ENCODE measurements at places on chromosomes 12 and 14.

GRCh38 chr12:119859241-119859640, 17.9 kb downstream of the CIT start:
- DNase-seq = no peak

DNA sequence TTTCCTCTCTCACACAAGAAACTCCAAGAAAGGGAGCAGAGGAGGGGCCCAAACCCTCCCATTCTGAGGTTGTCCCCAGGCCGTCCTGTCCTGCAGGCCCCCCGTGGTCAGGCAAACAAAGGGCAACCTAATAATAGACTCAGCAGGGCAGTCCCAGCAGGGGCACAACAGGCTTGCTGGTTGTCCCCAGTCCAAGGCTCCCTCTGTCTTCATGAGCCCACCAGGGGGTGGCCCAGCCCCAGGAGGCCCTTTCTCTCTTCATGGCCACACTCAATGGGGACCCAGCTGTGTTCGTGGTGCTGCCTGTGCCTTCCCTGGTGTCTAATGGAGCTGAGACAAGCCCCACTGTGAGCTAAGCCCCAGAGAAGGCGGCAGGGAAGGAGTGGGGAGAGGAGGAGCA, 359.9 kb downstream of the ADGRD1 start:
- DNase-seq = no peak

- DNase-seq = no peak
Measured at GRCh38 chr12:20696181-20696905, 1.2 kb downstream of the SLCO1C1 start.

DNA sequence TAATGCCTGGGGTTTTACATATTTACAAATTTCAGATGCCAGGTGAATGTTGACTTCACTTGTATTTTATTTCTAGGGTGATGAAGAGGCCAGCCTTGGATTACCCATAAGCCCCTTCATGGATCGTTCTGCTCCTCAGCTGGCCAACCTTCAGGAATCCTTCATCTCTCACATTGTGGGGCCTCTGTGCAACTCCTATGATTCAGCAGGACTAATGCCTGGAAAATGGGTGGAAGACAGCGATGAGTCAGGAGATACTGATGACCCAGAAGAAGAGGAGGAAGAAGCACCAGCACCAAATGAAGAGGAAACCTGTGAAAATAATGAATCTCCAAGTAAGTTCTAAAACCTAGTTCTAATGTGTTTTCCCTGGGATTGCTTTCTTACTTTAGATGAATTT, 41.3 kb upstream of the SLCO1C1 start:
- DNase-seq = no peak

DNA sequence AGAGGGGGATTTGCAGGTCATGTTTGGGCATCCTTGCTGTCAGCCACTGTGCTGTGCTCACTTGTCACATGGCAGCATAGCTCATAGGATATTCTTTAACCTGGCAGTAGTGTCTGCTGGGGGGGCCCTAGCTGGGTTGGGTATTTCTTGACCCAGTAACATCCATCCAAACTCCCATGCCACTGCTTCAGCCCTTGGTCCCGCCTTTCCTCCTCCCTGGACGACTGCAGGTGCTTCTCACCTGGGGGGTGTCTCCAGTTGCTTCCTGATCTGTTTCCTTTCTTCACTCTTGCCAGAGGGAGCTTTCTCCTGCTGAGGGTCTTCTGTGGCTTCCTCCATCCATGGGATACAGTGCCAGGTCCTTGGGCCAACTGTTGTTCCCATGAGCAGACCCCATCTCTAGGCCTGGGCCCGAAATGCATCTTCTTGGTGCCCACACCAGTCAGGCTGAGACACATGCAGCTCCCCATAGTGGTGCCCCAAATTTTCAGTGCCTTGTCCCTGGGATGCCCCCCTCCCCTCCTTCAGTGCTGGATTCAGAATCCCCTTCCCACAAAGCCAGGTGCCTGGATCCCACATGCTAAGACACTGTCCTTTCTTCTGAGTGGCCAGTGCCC, 20.5 kb downstream of the C14orf132 start:
- no peak for DNase-seq

DNA sequence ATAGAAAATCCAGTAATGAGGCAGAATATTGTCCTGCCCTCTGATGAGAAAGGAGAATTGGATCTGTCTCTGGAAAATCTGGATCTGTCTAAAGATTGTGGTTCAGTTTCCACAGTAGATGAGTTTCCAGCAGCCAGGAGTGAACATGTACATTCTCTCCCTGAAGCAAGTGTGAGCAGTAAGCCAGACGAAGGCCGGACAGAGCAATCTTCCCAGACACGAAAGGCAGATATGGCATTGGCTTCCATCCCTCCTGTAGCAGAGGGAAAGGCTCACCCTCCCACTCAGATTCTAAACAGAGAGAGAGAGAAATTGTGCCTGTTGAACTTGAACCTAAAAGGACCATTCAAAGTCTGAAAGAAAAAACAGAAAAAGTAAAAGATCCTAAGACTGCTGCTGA, 31.4 kb downstream of the PARP11 start:
- no peak for DNase-seq

DNA sequence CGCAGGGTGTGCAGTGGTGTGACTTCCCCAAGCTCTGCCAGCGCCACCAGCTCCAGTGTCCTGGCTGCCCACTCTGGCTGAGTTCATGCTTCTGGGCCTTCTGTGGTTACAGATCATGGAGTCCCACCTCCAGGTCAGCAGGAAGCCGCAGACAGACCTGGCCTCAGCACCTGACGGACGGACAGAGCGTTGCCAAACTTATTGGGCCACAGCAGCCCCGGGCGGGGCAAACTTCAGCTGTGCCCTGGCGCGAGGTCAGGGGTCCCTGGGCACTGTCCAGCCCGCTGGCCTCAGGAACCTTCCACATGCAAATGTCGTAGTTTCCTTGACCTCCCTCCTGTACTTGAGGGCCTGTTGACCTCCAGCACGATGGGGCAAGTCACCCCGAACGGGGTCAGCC, 11.2 kb downstream of the GPR132 start:
- DNase-seq = no peak

- DNase-seq = peak; percentile 64
Measured at GRCh38 chr12:105384916-105385535, 54.5 kb downstream of the C12orf75 start.

DNA sequence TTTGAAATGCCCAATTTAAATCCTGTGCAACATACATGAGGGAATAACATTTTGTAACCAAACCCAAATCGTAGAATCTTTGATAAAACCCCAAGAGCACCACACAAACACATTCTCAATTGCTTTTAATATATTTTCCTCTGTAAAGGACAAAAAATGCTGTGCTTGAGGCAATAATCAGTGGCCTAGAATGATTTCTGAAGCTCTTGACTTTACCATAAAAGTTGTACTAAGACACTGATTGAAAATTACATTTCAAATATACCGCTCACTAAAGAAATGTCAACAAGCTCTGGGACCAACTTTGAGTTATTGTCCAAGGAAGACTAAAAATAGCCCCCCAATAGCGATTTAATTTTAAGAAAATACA, 1.5 kb downstream of the EML5 start:
- no peak for DNase-seq

DNA sequence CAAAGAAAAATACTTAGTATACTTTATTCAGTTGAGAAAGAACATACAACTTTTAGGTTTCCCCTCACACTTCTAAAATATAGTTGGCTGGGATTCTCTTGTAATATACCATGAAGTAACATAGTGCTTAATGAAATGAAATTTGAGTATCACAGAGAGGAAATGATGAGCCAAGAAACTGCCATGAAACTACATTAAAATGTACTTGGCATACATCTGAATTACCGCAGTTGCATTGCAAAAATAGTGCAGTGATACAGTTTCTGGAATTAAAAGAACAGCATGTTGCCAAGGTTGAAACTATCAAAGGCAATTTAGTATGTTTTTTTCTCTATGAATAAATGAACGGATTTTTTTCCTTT, 389.2 kb downstream of the TMEM117 start:
- no peak for DNase-seq

GRCh38 chr14:55180434-55180833, 11.0 kb downstream of the DLGAP5 start:
- DNase-seq = peak; percentile 20

DNA sequence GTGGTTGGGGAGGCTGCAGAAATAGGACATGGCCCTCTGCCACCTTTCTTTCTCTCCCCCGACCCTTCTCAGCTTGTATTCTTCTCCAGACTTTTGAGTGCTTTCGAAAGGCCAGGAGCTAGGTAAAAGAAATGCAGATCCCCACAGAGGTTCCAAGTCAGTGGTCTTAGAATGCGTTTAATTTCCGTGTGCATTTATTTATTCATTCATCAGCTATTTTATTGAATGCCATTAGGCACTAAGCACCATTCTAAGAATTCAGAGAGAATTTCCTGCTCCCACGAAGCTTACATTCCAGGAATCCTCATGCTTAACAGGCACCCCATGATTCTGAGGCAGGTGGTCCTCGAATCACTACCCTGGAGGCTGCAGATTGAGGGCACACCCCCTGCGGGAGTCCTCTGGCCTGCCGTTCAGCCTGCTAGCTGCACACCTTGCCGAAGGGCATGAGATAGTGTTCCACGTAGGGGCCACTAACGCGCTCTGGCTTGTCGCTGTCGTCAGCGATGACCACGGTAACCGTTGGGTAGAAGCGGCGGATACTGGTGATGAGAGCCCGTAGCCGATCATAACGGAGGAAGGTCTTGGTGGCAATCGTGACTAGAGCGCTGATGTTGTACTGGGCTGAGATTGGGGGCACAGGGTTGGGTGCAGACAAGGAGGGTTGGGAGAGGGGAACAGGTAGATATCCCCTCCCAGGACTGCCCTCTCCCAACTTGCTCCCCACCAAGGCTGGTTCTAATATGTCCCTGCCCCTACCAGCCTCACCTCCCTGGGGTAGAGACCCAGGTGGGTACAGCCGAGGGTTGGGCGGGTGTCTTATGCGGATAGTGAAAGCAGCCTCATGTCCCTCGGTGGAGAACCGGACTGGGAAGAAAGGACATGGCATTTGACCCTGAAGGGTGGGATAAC, 4.5 kb downstream of the B4GALNT1 start:
- no peak for DNase-seq

DNA sequence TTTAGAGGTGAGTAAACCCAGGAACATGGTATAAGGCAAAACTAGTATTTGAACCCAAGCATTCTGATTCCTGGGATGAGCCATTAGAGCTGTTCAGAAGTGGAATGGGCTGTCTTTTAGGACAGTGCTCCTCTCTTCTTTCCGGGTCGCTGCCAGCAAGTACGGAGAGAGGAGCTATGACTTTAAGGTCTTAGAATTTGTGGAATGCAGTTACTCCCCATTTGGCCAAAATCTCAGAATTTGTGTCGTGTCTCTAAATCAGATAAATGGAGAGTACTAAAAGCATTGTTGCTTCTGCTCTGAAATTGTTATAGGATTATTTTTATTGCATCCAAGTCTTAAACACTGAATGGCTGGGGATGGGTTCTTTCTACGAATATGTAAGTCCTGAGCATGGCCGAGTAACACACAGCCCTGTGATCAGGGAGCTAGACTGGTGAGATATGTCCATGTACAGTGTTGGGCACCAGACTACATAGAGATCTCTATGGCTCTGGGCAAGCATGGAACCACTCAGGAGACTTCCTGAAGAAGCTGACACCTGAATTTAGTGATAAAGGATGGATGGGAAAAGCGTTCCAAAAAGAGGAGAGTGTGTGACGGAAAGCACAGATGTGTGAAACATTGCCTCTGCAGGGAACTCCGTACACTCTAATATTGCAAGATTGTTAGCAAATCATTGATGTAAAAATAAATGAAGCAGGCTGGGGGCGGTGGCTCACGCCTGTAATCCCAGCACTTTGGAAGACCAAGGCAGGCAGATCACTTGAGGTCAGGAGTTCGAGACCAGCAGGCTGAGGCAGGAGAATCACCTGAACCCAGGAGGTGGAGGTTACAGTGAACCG, 184.7 kb downstream of the SRGAP1 start:
- DNase-seq = peak; percentile 63

DNA sequence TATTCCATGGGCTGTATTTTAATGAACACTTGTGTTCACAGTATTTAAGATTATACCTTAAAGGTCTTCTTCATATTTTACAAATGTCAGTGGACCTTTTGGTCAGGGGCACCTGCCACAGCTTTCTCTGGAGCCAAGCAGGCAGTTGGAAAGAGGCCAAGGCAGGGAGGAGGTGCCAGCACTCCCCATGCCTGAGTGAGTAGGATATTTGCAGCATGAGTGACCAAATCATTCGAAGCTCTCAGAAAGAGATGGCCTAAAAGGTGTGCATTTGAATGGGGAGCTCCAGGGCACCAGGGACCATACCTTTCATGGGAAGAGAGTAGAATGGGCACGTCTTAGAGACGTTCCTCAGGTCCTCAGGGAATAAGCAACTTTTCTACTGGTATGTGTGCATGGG, 121.6 kb downstream of the GPR135 start:
- no peak for DNase-seq

DNA sequence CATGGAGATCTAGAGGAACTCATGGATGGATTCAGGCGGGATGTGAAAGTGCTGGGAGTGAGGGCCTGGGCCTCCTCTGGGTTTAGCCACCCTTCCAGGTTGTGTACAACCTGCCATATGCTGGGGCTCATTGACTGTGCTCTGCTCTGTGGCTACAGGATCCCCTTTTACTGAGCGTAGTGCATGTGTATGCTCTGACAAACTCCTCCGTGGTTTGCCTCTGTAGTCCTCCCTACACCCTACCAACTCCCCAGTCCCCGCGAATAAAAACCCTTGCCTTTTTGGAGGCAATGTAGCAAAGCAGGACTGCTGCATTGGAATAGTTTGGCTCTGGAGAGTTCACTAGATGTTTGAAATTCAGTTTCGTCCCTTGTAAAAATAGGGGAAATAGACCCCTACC, 17.4 kb downstream of the JDP2 start:
- DNase-seq = no peak

DNA sequence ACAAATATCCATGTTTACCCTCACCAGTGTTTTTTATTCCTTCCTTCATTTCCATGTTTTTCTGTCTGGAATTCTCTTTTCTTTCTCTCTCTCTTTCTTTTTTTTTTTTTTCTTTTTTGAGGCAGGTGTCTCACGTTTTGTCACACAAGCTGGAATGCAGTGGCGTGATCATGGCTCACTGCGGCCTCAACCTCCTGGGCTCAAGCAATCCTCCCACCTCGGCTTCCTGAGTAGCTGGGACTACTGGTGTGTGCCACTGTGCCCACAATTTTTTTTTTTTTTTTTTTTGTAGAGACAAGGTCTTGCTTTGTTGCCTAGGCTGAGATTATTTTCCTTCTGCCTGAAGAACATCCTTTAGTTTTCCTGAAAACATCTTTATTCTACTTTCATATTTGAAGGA, 15.0 kb upstream of the AMIGO2 start:
- DNase-seq = peak; percentile 73

All from astrocyte (in vitro differentiated cells and primary cell).